Sigmoid colon (tissue), 7 donors: ENCODE measurements at places on chromosomes 5 and 9. TPM values are rescaled to one million over a fixed set of nuclear protein-coding genes. Genes with fewer than 3 reads are reported as not detected.

DNA sequence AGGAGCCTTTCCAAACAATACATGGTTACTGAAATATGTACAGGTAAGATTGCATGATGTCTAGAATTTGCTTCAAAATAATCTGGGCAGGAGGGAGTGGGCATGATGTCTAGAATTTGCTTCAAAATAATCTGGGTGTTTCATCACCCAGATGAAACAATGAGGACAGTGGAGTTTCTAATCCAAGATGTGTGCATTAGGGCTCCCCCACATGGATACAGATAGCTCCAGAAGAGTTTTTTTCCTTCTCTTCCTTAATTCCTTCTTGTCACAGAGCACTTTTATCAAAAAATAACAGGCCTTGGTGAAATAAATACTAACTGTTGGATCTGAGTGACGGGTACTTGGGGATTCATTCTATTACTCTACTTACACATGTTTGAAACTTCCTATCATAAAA lies 14.9 kb downstream of the ATOX1 start:
- no peaks in the 10 kb centered on the region for H3K27me3 ChIP-seq
- no peaks in the 10 kb centered on the region for H3K36me3 ChIP-seq
- H3K4me1 ChIP-seq: no peaks in the 10 kb centered on the region
- no peak overlapping the region for H3K4me3 ChIP-seq

GRCh38 chr5:180121826-180122413 lies 50.4 kb upstream of the RNF130 start:
- no peak overlapping the region for H3K27ac ChIP-seq
- H3K27me3 ChIP-seq: no peaks in the 10 kb centered on the region
- H3K36me3 ChIP-seq: no peaks in the 10 kb centered on the region
- H3K4me3 ChIP-seq: no peak overlapping the region

DNA sequence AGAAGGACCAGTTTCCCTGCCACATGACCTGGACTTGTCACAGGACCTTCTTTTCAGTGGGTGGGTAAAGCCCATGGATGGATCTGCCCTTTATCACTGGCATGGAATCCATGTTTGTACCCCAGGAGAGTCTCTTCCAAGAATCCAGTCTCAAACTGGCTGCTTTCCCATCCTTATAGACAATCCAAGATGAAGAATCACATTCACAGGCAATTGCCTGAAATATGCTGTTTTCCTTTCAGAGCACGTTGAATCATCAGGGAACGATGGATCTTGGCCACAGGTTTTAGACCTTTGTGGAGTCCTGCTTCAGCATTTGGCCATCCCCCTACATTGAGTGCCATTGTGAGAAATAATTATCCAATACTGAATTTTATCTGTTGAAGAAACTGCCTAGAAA lies 319.8 kb downstream of the ASTN2 start:
- H3K36me3 ChIP-seq: no peaks in the 10 kb centered on the region
- peak overlapping the region; percentile 34 for H3K27ac ChIP-seq
- no peak for DNase-seq
- no peak overlapping the region for H3K4me3 ChIP-seq

The ADGRD2 gene
- not detected for total RNA-seq

The SLC25A51 gene
- 29.6 TPM for total RNA-seq

The PDLIM4 gene
- 117 TPM for total RNA-seq

The FAM151B gene
- total RNA-seq: 2.5 TPM
